Renal pelvis (tissue), 12 donors: ENCODE measurements at places on chromosomes 2 and 18. TPM values are rescaled to one million over a fixed set of nuclear protein-coding genes. Genes with fewer than 3 reads are reported as not detected.
A peak's percentile ranks its signal among the peaks of the same experiment; 100 is the strongest.

RIT2 gene
- not detected for polyA plus RNA-seq

LOXHD1 gene
- polyA plus RNA-seq: 0.78 TPM

LIMS4 gene
- polyA plus RNA-seq: 1.1 TPM

CENPA gene
- 17.6 TPM for polyA plus RNA-seq

DNA sequence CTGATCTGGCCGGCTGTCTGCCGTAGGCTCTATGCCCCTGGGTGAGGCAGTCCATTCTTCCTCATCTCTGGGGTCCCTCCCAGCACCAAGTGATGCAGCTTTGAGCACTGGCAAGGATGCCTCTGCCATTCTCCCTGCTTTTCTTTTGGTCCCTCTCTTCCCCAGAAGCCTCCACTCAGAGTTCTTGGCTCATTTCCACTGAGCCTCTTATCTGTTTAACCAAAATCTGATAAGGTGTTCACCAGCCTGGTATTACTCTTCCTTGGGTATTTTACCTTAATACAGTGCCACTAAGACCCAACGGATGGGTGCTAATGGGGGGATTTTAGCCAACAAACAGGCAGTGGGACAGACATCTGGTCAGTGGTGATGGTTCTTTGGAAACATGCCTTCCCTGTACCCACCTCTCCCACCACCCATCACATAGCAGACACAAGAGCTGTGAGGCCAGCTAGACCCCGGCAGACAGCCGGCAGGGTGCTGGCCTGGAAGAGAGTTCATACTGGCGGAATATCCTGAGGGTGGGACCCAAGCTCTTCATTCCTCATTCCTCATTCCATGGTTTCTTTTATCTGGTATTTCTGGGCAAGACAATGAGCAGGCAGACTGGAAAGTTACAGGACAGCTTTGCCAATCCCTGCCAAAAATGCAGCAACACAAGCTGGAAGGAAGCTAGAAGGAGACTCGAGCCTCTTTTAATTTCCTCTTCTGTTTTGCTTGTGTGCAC is 34.6 kb downstream of the ZBTB7C start:
- DNase-seq: no peak

DNA sequence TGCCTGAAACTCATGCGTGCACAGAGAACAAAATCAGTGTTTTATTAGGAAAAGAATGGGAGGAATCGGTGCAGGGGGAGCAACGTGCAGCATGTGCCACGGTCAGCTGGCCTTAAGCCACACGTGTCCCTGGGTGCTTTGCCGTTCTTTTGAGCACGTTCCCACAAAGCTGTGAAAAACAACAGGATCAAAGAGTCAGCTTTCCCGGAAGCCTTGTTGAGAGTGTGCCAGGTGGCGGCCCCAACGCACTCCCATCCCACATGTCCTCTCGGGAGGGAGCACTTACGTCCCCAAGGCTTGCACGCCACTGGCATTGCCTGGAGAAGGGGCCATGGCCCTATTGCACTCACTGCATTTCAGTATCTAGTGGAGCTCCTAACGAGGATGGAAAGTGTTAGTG is 511.2 kb downstream of the EIPR1 start:
- no peak for DNase-seq

- DNase-seq: peak; percentile 57
Measured at GRCh38 chr2:240232961-240233884, 92.8 kb upstream of the OTOS start.

GRCh38 chr2:219612577-219613286 is 14.7 kb upstream of the SLC4A3 start:
- no peak for DNase-seq

DNA sequence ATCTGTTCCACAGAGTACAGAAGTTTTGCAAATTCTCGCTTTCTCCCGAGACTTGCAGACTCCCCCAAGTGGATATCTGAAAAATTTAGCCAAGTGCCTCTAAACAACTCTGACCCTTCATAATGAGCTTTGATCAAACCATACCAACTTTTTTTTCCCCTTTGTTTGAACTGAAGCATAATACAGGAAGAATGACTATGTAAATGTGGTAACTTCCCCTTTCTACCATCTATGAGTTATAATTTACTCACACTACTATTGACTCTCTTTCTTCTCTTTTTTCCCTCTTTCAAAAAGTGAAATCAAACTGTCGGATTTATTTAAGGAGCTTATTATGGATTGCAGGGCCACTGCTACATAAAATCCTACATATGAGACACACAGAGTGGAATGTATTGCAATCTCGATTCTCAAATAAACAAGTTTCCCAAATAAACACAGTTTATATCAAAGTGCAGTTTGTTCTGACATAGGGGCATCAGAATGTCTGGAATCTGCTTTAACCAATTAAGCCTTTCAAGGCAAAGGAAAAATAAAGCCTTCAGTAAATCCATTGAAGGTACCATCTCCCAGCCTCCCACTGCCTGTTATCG is 1.4 kb upstream of the ZNF804A start:
- DNase-seq: no peak

DNA sequence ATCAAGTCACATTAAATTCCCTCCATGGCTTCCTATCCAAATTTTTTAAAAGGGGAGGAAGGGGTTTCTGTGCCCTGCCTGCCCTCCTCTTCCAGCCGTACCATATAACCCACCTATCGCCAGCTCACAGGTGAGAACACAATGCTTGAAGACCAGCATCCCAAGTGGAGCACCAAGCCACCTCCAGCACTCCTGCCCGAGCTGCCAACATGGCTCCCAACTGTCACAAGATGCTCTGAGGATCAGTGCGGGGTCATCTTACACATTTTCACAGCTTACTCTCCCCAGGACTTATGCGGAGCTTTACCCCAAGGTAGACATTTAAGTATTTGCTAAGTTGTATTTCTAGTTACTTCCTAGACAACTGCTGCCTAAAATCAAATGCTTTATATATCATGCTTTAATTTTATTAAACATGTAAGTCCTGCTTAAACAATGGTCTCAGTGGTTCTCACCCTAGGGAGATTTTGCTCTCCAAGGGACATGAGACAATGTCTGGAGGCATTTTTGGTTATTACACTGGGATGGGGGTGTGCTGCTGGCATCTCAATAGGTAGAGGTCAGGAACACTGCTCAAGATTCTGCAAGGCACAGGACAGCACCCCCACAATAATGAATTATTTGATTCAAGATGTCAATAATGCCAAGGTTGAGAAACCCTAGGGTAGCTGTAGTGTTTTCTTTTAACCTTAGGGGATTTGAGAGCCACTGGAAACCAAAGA is 45.8 kb downstream of the SF3B1 start:
- DNase-seq: no peak

DNA sequence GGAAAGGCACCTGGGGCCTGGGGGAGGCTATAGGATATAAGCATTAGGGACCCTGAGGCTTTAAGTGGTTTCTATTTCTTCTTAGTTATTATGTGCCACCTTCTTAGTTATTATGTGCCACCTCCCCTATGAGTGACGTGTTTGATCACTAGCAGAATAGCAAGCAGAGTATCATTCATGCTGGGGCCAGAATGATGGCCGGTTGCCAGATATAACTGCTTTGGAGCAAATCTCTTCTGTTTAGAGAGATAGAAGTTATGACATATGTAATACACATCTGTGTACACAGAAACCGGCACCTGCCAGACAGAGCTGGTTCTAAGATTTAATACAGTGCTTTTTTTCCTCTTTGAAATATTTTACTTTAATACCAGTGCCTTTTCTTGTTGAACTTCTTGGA is 29.4 kb downstream of the LIPG start:
- DNase-seq: no peak

- no peak for DNase-seq
Measured at GRCh38 chr2:239940861-239941570, 84.1 kb downstream of the NDUFA10 start.
